ENCODE measurements at places on chromosomes 1 and 21.

GRCh38 chr1:161502641-161503393, 2.4 kb upstream of the FCGR2A start:
- peak; percentile 54 for DNase-seq

GRCh38 chr1:76381450-76382097, 307.0 kb downstream of the ST6GALNAC3 start:
- DNase-seq, result no peak

- DNase-seq, result no peak
Measured at GRCh38 chr1:210754878-210755665, 378.9 kb downstream of the KCNH1 start.

DNA sequence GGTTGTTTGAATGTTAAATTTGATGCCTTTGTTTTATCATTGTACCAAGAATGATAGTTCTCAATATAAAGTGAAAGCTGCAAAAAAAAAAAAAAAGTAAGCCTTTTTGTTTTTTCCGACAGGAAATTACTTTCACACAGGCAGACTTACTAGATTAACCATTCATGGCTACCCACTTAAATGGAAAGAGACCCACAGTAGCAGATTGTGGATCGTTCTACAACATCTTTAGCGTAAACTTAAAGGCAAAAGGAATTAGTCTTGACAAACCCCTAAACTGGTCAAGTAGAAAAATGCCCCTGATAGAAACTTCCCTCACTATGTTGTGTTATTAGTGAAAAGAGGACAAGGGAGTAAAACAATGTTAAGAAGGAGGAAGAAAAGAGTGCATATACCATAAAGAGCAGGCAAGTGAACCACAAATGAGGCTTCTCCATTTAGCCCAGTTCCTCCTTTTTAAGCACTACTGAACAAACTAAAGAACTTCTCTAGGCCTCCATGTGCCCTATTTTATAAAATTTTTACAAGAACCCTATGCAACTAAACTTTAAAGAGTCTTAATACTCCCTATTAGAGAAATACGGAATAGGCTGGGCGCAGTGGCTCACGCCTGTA, 1560.3 kb downstream of the MRPL39 start:
- no peak for DNase-seq

GRCh38 chr1:172686143-172686542, 27.2 kb downstream of the FASLG start:
- DNase-seq, result no peak

Measured in suppressor macrophage treated with lipopolysaccharide for 4 hours (primary cell).